Stimulated activated CD8-positive, alpha-beta memory T cell treated with anti-CD3 and anti-CD28 coated beads, Interleukin-4, amount 100 ng/mL, for 48 hours (primary cell): ENCODE measurements at places on chromosomes 13 and 19.
A peak's percentile ranks its signal among the peaks of the same experiment; 100 is the strongest.

DNA sequence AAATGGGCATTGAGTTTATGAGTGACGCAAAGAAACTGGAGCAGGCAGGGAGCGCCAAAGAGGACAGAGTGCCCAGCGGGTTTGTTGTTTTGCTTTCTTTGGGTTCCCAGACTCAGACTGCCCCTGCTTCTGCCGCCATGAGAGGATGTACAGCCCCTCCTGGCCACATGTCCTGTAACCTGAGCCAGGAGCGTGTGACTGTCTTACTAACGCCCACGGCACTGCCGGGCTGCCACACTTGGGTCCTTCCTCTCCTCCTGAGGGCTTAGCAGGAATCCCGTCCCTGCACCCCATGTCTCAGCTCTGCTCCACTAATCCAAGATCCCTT lies 80.5 kb downstream of the GPR12 start:
- DNase-seq, result no peak

DNA sequence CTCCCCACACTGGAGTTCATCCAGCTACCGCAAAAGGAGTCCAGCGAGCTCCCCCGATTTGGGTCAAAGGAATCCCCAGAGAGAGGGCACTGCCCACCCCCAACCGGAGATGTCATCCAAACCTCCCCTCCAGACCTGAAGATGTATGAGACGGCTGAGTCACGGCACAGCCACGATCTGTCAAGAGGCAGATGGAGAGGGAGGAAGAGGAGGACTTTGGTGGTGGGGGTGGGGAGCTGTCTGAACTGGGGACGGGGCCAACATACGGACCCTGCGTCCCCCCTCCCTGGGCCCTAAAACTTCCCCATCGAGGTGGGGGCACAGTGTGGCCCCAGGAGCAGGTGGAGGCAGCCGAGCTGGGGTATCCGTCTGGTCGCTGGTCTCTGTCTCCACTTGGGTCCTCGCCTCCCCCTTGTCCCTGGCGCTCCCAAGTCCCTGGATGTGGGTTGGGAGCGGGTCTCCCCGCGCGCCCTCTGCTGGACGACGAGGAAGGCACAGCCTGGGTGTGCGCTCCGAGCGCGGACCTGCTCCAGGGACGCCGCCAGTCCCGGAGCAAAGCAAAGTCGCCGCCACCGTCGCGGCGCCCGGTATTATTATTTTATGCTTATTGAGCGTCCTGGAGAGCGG lies 3.8 kb downstream of the PDE4A start:
- peak; percentile 86 for DNase-seq

- no peak for DNase-seq
These were observed 161.4 kb downstream of the TM9SF2 start for GRCh38 chr13:99662678-99663077.

GRCh38 chr19:40241125-40241808 lies 14.8 kb upstream of the CCNP start:
- no peak for DNase-seq

- DNase-seq, result peak; percentile 65
These were observed 821 bp downstream of the TDRD3 start for GRCh38 chr13:60397704-60398378.

DNA sequence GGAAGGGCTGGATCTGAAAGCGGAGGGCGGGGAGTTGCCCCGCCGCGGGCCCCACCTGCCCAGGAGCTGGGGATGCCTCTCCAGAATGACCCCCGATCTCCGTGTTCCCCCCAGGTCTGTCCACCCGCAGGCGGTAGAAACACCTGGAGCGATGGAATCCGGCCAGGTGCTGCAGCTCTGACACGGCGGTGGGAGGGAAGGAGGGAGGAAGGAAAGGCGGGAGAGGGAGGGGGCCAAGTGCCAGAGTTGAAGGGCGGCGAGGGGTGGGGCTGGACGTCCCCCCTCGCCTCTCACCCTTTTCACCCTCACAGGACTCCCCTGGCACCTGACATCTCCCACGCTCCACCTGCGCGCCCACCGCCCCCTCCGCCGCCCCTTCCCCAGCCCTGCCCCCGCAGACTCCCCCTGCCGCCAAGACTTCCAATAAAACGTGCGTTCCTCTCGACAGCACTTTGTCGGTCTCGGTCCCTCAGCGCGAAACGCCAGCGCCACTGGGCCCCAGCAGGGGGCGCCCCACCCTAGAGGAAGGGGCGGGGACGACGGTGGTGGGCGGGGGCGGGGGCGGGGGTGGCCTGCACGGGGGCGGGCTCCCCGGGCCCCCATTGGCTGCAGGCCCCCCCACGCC lies 337 bp upstream of the FXYD7 start:
- DNase-seq, result peak; percentile 82

- DNase-seq, result no peak
These were observed 1620.3 kb upstream of the SLC10A2 start for GRCh38 chr13:104686484-104686883.

- peak; percentile 76 for DNase-seq
These were observed 5.9 kb downstream of the BORCS8 start for GRCh38 chr19:19185853-19186740.

GRCh38 chr19:45834970-45835369 lies 19.9 kb upstream of the RSPH6A start:
- DNase-seq, result no peak

DNA sequence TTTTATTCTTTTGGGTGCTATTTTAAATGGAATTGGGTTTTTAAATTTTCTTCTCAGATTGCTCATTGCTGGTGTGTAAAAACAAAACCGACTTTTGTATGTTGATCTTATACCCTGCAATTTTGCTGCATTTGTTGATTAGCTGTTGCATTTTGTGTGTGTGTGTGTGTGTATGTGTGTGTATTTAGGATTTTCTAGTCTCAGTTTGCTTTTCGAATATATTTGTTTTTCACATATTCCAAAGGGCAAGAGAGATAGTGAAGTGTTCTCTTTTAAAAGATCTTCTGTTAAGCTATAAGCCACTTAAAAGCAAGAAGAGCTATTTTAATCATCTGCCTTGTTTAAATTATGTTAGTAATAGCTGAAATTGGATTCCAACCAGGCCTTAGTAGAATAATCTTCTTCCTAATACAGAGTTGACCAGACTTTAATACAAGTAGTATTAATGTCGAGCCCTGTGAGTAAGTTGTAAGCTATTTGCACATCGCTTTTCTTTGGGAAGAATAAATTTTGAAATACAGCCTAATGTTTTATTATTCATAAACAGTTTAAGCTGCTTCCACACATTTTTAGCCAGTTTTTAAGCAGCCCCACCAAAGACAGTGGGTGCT lies 57.4 kb downstream of the TM9SF2 start:
- DNase-seq, result no peak

GRCh38 chr13:24207841-24208667 lies 47.5 kb downstream of the SPATA13 start:
- no peak for DNase-seq

- DNase-seq, result peak; percentile 98
These were observed at the start of gene ZNF813 for GRCh38 chr19:53467485-53468262. Gene ZNF813, plus strand, starts transcription at chr19:53467733. Its CDS starts 16,090 bp downstream, at chr19:53483823.

DNA sequence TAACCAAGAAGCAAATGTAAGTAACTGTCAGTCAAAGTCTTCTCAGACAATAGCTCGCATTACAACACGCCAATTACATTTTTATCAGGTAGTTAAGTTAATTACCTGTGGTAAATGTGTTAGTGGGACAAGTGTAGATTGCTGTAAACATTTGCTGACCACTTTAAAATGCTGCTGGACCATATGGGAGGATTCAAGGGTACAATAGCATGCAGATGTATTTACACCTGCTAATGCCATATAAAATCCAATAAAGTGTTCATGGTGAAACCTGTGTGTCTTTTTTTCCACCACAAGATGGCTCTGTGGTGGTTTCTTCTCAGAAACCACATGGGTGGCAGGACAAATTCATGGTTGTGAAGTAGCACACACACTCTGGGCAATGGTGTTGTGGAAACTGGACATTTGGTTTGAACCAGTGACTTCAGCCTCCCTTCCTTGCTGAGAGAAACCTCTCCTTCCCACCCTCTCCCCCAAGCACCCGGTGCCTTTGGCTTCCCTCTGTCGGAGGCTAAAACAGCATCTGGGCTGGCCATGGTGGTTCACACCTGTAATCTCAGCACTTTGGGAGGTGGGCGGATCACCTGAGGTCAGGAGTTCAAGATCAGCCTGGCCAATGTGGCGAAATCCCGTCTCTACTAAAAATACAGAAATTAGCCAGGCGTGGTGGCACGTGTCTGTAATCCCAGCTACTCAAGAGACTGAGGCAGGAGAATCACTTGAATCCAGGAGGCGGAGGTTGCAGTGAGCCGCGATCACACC lies 18.1 kb upstream of the GTF3A start:
- peak; percentile 30 for DNase-seq

DNA sequence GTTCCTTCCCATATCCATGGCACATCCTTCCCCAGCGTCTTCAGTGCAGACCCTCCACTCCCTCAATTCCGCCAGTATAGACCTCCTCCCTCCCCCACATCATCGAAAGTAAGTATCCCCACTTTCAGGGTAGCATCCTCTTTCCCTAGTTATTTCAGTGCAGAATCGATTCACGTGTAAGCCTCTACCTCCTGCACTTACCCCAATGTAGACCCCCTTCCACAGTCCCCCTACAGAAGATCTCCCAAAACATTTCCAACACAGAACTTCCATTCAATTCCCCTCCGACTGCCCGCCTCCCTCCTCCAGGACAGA lies 664 bp downstream of the IRF3 start:
- no peak for DNase-seq
